ENCODE measurements at places on chromosomes 16 and 17. TPM values are rescaled to one million over a fixed set of nuclear protein-coding genes. Genes with fewer than 3 reads are reported as not detected.

- no peak for DNase-seq
Observed at GRCh38 chr17:28071891-28072606, 29.6 kb downstream of the NLK start.

GRCh38 chr16:74736531-74737157 is 36.0 kb upstream of the MLKL start:
- DNase-seq = no peak

GRCh38 chr16:68131813-68132706 is 46.9 kb downstream of the NFATC3 start:
- no peak for DNase-seq

GRCh38 chr16:72877374-72878028 is 170.4 kb downstream of the ZFHX3 start:
- DNase-seq = no peak

- peak; percentile 71 for DNase-seq
Observed at GRCh38 chr16:47392081-47392480, 68.8 kb downstream of the ITFG1 start.

- no peak for DNase-seq
Observed at GRCh38 chr16:30773826-30774225, 11.7 kb downstream of the RNF40 start.

GRCh38 chr17:37838276-37838675 is 85.9 kb upstream of the TBC1D3K start:
- no peak for DNase-seq

GRCh38 chr17:79691931-79692330 is 38.8 kb upstream of the ENPP7 start:
- peak; percentile 93 for DNase-seq

DNA sequence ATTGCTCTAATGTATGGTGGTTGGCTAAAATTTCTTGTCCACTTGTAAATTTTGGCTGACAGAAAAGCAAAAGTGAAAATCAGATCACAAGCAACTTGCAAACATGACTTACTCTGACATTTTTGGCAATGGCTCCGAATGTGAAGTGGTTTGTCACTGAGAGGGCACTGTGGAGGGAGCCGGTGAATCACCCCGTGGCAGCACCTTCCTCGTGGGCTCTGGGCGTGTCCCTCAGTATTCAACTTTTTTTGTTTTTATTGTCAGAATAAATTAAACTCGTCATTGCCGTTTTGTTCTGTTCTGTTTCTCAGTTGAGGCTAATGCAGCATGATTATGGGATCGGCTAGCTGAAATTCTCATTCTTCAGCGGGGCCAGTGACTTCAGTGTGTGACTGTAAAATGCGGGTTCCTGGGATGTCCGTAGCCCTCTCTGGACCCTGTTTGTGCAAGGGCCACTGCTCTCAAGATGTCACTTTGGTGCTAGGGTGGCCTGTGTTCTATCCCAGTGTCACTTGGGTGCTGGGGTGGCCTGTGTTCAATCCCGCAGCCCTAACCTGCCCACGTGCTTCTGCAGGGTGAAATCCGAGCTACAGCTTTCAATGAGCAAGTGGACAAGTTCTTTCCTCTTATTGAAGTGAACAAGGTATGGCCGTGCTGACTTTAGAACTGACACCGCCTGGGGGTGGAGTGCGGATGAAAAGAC is 48.8 kb downstream of the RPA1 start:
- DNase-seq = no peak

DNA sequence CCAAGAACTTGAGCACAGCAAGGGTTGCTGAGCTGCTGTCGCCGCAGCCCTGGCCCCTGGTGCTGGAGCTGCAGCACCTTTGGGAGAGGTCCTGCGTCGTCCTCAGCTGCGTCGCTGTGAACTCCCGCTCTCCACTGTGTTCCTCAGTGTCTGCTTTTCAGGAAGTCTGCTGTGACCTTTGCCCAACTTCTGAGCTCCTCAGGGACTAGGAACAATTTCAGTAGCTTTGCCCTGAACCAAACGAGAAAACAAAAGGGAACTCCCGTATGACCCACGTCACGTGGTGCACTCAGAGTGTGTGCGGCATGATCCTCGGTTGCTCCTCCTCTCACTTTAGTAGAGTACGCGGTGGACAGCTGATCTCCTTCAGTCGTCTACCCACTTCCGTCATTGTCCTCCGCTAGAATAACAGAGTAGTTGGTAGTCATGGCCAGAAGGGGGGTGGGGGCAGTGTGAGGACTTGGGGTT is 44.2 kb downstream of the WDR45B start:
- no peak for DNase-seq

DNA sequence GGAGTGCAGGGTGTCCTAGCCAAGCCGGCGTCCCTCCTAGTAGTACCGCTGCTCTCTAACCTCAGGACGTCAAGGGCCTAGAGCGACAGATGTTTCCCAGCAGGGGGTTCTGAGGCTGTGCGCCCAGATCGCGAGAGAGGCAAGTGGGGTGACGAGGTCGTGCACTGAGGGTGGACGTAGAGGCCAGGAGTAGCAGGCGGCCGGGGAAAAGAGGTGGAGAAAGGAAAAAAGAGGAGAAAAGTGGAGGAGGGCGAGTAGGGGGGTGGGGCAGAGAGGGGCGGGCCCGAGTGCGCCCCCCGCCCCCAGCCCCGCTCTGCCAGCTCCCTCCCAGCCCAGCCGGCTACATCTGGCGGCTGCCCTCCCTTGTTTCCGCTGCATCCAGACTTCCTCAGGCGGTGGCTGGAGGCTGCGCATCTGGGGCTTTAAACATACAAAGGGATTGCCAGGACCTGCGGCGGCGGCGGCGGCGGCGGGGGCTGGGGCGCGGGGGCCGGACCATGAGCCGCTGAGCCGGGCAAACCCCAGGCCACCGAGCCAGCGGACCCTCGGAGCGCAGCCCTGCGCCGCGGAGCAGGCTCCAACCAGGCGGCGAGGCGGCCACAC is at the start of gene MMP2:
MMP2 (plus strand) TSS at position 372 of the 603 bp plus-strand sequence. CDS start 282 bp downstream, outside the sequence.
- DNase-seq = peak; percentile 55

DNA sequence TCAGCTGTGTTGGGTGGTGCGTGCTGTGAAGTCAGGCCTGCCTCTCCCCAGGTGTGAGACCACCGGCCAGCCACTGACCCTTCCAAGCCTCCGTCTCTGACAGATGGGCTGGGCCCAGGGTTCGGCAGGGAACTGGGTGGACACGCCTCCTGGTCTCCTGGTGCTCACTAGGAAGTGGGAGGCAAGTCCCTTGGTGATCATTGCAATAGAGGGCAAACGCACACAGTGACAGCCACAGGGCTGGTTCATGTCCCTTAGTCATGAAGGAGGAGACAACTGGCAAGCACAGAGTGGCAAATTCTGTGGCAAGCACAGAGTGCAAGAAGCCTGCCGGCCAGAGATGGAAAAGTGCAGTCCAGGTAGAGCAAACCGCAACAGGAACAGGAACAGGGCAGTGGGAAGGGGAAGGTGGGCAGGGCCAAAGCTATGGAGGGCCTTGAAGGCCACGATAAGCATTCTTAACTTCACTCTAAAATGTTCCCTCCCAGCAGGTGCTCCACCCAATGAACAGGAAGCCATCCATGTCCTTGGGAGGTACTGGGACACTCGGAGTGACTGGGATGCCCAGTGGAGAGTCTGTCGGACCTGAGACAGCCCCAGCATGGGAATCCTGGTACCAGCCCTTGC is 21.9 kb downstream of the USP7 start:
- no peak for DNase-seq

DNA sequence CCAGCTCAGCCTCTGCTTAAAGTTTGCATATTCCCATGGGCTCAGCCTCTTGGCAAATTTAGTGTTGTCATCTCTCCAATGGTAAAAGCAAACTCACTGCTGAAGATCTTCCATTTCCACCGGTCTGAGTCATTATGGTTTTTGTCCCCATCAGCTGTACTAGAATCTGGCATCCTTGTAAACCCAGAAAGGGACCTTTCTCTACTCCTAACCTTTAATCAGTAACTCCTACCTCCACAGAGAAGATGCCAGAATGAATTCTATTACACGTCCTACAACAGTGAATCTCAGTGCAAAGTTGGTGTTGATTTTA is 45.8 kb downstream of the ZNF652 start:
- no peak for DNase-seq

DNA sequence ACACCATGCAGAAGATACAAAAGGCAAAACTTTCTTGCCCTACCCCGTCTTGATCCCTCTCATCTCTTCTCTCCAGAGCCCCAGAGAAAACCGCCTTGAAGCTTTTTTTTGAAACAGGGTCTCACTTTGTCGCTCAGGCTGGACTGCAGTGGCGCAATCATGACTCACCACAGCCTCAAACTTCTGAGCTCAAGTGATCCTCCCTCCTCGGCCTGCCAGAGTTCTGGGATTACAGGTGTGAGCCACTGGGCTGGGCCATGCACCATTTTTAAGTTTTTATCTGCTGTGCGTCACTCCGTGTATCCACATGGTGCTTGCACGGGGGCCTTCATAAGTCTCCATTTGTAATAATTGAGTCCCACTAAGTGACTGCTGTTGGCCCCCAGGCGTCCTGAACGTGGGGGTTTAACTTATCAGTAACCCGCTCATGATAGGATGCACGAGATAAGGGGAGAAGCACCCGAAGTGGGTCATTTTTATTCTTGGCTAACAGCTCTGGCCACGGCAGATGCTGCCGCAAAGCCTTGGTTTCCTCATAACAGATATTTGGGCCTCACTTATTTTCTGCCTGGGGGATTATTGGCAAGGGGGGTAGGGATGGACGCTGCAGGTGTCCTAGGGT is 8.6 kb downstream of the DNAH17 start:
- no peak for DNase-seq

- no peak for DNase-seq
Observed at GRCh38 chr17:49521471-49522356, 26.6 kb downstream of the NGFR start.

DNA sequence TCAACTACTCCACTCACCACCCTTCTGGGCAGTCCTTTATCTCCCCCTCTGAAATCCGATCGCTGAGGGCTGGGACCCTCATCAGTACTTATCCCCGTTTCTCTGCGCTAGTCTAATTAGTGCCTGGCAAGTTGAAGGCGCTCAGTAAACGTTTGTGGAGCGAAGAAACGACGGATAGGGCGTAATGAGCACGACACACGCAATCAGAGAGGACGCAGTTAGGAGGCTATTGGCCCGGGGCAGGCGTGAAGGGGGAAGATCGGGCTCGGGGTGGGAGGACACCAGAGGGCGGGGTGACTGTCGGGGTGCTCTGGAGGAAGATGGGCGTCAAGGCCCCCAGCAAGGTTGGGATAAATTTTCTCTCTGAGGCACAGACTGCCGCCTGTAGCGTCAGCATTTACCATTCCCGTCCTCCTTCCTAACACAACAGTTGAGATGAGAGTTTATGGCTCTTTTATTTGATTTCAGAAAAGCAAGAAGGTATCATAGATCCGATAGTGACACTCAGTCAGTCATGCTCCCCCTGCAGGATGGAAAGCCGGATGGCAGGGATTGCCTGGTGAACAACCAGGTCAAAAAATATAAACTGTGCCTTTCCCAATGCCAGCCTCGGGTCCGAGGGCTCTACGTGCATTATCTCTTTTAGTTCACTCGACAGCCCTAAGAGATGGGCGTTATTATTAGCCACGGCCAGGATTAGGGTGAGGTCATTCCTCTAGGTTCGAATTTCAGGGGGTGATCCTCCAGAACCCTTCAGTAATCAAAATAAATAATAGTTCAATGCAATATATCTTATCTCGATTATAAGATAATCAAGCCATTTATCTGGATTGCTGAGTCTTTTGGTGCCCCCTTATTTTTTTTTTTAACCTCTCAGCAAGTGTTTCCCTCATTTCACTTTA is 9.5 kb upstream of the ARL4D start:
- DNase-seq = peak; percentile 92

DNA sequence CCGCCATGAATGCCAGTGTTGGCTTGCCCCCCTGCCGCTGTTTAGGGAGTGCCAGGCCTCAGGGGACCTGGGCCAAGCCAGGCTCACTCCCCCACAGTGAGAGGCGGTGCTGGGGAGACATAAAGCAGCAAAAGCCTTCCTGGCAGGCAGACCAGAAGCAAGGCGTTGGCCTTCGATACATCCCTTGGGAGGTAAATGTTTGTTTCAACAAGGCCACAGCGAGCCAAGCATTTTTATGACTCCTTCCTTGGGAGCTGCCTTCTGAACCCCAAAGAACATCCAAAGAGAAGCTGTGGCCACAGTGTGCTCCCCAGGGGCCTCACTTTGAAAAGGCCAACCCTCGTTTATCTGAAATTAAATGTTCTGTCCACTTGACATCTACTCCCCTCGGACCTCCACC is 119.7 kb upstream of the CIBAR2 start:
- no peak for DNase-seq

GRCh38 chr17:63434951-63435571 is 11.0 kb downstream of the CYB561 start:
- DNase-seq = no peak

DNA sequence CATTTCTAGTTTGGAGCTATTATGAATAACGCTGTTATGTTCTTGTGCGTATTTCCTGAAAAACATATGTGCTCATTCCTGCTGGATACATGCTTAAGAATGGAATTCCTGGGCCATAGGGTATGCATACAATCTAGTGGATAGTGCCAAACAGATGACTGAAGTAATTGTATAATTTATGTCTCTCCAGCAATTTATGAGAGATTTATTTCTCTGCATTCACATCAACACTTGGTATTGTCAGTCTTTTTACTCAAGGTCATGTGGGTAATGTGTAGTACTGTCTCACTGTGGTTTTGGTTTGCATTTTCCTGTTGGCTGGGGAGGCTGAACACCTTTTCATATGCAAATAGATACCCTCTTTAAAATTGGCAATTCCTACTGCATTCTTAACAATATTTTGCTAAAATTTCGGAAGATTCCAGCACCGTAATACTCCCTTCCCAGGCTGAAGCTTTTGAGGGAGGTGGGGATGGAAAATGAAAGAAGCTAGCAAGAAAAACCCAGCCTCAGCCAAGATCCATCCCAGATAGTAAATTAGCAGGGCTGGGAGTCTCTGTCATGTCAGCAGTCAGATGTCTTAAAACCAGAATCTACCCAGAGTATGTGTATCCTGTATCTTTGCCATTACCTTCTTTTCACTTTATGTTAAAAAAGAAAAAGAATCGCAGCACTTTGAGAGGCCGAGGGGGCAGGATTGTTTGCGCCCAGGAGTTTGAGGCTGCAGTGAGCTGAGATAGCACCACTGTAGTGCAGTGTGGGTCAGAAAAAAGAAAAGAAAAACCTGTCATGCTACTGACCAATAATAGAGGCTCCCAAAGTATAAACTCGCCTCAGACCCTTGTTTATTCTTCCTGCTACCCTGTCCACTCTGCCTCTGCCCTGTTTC is 204.9 kb downstream of the LGALS9B start:
- DNase-seq = no peak

DNA sequence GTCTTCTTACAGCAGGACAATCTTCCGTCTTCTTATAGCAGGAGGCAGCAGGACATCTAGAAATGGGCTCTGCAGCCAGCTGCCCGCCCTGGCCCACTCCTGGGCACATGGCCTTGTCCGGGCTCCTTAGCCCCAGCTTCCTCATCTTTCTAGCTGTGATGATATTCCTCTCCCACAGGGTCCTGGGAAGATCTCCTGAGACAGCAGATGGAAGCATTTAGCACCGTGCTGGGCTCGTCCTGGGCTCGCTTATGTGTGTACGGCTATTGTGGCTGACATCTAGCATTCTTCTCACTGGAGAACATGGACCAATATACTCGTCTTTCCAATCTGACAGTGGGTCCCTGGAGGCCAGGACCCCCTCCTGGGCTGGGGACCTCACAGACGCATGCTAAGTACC is 48.5 kb downstream of the TIMM22 start:
- no peak for DNase-seq

TBC1D3I gene
- not detected for polyA plus RNA-seq

ITGAL gene
- polyA plus RNA-seq = 1.5 TPM

SPATA32 gene
- not detected for polyA plus RNA-seq

DPEP1 gene
- polyA plus RNA-seq = 0.59 TPM

ITGAX gene
- 0.95 TPM for polyA plus RNA-seq

WNT9B gene
- not detected for polyA plus RNA-seq

PHOSPHO1 gene
- 1.8 TPM for polyA plus RNA-seq

SHBG gene
- 2.3 TPM for polyA plus RNA-seq

IGFALS gene
- not detected for polyA plus RNA-seq

TMEM114 gene
- not detected for polyA plus RNA-seq

ACAP1 gene
- 1.7 TPM for polyA plus RNA-seq

UMOD gene
- polyA plus RNA-seq = not detected
